ENCODE measurements at places on chromosomes 3 and 15.

GRCh38 chr3:30455840-30456239, 150.6 kb upstream of the TGFBR2 start:
- DNase-seq = no peak

GRCh38 chr15:32956006-32956405, 238.2 kb downstream of the GREM1 start:
- DNase-seq = no peak

GRCh38 chr15:95698951-95699350, 631.5 kb upstream of the NR2F2 start:
- DNase-seq = peak; percentile 6

DNA sequence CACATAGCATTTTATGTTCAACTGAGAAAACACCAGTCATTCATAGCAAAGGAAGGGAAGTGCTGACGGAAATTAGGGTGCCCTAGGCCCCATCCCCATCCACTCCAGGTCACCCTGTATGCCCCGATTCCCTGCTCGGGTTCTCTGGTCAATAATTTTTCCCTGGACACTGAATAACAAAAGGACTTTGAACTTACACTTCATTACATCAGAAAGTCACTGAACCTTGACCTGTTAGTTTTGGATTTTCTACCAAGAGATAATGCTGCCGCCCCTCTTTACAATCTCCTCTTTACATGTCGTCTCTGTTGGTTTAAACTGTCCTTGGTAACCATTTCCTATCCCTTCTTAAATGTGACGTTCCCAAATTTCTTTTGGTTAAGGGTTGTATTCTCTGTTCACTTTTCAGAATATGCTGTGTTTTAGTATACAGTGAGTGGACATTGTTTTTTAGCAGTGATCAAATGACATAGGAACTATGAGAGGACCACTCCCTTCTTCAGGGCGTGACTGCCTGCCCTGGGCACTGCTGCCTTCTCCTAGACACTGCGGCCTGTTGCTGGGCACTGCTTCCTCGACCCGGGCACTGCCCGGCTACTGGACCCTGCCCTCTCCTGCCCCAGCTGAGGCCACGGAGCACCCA, 13.6 kb upstream of the AHSG start:
- DNase-seq = no peak

DNA sequence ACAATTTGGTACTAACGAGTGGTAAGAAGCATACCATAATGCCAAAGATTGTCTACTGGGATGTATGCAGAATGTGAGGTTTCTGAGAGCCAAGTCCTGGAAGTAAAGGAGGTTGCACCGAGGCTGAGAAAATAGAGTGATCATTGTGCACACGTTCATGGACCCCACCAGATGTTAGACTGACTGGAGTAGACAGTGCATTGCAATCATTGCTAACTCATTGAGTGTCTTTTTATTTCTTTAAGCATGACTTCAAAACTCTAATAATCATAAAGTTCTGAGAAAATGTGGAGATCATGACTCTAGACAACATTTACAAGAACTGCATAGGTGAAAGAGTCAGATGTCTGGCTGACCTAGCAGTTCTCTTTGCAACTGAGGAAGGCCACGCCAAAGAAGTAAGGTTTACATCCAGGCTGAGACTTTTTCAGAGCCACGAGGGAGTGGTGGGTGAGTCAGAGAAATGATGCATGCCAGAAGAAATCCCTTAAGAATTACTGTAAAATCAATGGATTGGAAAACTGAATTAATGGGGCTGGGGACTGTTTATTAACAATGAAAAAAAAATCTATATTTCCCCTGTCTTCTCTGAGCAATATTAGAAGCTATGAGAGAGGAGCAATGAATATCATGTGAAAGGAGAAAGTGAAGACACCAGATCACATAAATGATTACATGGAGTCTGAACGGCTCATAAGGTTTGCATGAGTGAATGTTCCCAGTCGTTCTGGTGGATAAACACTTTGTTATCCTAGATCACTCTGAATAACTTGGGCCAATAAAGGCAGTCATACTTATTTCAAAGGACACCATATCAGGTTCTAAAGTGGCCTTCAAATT, 76.0 kb upstream of the SLC25A26 start:
- DNase-seq = no peak

DNA sequence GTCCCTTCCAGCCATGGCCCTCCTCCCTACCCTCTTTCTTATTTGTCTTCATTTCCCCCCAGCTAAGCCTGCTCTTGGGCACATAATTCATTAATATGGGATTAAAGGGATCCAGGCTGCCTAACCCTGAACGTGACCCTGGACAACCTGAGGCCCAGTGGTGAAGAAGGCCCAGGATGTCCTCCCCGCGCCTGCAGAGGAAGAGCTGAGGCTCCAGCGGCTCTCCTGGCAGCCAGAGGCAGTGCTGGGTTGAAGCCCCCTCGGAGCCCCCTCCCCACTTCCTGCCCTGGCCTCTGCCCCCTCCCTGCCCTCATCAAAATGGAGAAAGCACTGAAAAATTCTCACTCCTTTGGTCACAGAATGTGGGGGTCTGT, 96.5 kb upstream of the ATP2B2 start:
- no peak for DNase-seq

GRCh38 chr15:77528968-77529319, 103.8 kb downstream of the LINGO1 start:
- no peak for DNase-seq

DNA sequence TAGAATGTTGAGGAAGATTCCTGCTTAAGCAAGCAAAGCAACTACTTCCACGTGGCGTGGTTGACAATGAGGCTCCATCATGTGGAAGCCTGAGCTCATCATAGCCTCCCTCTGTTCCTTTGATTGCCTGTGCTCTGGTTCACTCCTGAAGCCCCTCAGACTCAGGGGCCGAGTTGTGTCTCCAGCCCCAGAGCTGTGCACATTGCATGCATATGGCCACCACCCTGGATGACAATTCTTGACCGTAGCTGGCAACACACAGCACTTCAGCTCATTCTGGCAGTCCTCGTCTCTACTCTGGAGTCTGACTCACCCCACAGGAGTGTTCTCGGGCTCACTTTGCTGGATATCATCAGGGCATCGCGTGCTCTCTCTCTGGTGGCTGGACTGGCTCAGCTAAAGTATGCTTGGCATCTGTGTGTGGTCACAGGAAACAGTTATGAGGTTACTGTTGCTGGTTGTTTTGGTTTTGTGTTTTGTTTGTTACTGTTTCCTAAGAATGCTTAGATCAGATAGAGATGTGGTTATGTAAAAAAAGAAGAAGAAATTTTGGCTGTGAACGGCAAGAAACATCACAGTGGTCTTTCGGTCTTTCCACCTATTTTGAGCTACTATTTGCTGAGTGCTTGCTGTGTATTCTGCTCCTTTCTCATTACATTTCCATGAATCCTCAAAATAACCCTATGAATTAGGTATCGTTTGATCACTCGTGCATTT, 41.6 kb upstream of the MRPS22 start:
- no peak for DNase-seq

GRCh38 chr15:25875566-25875965, 12.4 kb upstream of the ATP10A start:
- no peak for DNase-seq

GRCh38 chr3:107621465-107621864, 98.7 kb downstream of the BBX start:
- no peak for DNase-seq

GRCh38 chr3:194852831-194853508, 167.3 kb downstream of the FAM43A start:
- no peak for DNase-seq

DNA sequence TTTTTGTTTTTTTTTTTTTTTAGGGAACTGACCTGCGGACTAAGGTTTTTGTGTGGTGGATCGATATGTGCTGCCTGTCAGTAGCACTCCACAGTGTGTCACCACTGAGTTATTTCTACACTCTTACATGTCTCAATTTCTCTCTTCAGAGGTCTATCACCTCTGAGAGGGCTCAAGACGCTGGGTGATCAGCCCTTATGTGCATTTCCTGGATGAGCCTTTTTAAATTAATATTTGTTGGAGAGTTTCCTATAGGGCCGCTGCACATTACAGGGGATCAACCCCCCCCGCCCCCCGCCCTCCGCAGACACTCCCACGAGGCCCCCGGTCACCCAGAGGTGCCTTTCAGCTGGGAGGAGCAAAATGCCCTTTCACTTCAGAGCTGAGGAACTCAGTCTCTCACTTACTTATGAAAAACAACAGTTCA, 34.5 kb upstream of the AP4E1 start:
- no peak for DNase-seq

DNA sequence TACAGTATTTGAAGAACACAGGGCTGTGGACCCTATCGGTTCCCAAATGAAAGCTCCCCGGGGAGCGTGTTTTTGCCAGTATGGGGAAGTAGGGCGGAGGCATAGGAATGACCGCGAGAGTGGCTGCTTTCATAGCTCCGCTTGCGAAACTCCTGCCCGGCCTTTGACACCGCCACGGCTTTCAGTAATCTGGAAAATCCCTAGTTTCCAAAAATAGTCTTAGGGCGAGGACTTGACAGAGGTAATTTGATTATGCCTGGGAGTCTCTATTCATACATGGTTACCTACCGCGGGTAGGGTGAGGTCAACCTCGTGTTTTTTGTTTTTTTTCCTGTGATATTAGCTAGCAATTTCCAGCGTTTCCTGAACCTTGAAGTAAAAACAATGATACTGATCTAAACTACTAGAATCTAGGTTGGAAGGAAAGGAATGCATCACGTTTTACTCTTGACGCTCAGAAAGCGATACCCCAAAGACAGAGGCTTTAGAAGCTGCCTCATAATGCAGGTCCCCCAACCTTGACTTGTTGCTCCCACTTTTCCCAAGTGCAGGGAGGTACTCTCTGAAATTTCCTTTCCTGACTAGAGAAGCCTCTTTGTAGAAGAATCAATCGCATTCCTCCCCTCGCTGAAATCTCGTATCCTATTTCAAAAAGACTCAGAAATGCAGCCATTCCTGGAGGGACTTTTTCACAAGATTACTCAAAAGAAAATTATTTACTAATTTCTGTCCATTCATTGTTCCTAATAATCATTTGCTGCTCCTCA, 894 bp upstream of the CCNL1 start:
- no peak for DNase-seq

GRCh38 chr15:100602823-100603393, 519 bp downstream of the ASB7 start:
- no peak for DNase-seq

DNA sequence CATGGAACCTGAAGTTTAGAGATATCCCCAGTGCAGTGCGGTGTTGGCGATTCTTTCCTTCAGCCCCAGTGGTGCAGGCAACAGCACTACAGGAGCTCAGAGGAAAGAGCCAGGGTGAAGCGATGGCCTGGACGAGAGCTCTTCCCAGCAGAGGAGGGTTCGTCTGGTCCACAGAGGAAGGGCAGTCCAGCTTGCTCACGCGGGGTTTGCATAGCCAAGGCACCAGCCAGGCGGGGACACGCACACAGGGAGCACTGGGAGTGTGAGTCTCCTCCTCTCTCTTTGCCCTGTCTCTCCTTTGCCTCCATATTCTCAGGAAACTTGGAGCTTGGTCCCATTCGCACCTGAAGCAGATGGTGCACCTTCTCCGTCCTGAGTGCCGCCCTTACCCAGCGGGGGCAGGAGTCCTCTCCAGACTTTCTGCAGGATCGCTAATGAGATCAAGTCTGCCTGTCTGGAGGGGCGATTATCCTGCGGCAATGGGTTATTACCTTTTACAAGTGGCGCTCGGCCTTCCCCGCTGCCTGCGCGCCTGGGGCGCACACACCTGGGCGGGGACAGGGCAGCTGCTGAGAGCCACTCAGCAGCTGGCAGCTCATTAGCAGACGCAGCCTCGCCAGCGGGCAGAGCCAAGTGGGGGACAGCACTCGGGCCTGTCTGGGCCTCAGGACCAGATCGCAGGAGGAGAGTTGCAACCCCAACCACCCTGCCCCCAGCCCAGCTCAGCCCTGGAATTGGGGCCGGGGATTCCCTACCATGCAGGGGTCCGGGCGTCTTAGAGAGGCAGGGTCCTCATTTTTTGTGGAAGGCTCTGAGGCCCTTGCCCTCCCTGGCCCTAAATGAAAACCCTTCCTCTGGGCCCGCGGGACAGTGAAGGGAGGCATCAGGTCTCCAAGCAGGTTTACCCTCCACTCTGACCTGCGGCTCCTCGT, 119.0 kb upstream of the MEF2A start:
- DNase-seq = no peak

GRCh38 chr3:139794469-139795265, 116.9 kb upstream of the NMNAT3 start:
- DNase-seq = no peak
